Activated naive CD4-positive, alpha-beta T cell treated with Interleukin-2 at 50 U/mL for 16 hours (primary cell): ENCODE measurements at places on chromosomes 11 and 22.

DNA sequence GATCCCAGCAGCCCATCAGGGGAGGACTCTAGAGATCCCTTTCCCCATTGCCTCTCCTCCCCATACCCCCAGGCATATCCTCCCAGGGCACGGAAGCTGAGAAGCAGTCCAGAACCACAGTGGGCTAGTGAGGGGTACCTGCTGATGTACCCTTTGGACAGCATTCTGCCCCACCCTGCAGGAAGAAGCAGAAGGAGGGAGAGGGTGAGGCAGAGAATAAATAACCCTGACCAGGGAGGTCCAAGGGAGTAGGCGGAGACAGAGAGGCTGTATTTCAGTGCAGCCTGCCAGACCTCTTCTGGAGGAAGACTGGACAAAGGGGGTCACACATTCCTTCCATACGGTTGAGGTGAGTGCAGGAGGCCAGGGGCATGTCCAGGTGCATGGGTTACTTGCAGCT is at the start of gene OR51E1:
OR51E1 (plus strand) TSS at position 301 of the 400 bp plus-strand sequence. CDS start 8,545 bp downstream, outside the sequence.
- no peak for DNase-seq

DNA sequence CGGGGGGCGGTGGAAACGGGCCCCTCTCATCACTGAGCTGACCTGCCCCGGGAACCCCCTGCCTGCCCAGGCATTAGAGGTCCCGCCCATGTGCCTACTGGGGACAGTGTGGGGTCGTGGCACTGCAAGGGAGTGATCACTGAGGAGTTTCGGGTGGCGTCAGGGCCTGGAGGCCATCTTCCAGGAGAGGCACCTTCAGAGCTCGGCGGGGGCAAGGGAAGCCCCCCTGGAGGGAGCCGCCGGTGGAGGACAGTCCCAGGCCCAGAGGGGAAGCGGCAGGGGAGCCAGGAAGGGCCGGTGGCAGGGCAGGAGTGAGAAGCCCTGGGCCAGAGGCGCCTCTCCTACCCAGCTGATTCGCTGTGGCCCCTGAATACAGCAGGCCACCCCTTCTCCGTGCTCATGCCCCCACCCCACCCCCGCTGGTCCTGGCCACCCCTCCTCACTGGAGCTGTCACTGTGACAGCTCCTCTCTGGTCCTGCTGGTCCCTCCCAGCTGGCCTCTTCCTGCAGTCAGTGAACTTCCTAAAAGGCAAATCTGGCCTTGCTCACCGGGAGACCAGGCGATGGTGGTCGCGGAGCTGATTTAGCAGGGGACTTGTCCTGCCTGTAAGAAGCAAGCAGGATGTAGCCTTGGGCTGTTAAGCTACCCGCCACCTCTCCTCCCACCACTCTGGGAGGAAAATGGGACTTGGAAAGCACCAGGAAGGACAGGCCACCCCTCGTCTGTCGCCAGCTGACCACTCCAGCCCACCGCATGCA is 2.0 kb upstream of the MAPK11 start:
- no peak for DNase-seq

DNA sequence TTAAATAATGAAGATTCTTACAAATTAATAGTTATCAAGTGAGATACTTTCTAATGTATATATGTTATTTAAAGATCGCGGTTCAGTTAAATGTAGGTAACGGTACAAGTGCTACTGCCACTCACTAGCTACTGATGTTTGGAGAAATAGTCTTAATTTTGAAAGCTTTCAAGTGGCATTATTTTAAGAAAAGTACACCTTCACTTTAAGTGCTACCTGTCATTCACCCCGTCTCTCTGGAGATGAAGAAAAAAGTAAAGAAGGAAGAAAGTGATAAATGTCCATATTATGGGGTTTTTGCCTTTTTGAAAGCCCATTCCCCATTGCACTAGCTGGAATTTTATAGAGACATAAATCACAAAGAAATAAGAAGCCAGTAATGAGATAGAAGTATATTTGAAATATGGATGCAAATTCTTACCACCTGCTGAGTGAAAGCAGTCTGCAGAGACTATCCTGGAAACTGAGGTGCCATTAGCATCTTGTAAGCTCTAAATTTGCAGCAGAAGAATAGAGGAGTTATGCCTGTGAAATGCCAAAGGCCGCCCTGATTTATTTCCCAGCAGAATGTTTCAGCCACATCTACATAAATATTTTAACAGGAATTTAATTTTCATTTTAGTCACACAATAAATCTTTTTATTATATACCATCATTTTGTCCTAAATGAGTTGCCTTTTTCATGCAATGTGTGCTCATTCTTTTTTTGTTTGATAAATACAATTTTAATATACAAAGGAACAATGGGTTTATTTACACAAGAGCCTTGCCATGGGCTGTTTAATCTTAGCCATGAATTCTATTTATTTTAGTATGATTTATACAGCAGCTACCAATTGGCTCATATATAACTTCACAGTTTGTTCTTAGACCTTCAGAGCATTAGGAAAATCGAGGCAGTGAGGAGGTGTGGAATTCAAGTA is 489.9 kb upstream of the RAG2 start:
- DNase-seq, result no peak

GRCh38 chr22:22996511-22997261 is 73.6 kb upstream of the GNAZ start:
- no peak for DNase-seq

GRCh38 chr11:36500315-36500721 is 9.8 kb downstream of the TRAF6 start:
- no peak for DNase-seq

DNA sequence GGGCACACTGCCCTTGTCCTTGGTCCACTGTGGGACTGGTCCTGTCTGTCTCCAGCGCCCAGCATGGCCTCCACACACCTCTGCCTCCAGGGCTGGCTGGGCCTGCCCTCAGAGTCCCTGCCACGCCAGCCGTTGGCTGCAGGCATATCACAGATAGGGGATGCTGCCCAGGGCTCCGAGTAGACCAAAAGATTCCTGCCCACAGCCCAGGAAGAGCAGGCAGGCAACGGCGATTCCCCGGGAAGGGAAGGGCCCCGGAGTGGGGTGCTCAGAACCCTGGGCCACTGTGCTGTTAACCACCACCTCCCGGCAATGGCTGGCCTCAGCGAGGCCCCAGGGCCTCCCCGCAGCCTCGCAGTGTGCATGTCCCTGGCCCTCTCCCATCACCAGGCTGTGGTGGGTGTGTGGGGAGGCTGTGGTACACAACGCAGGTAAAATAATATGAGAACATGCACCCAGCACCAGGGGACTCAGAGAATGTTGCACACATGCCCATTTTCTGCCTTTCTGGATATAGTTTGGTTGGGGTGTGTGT is 2.2 kb downstream of the IFITM5 start:
- DNase-seq, result no peak

DNA sequence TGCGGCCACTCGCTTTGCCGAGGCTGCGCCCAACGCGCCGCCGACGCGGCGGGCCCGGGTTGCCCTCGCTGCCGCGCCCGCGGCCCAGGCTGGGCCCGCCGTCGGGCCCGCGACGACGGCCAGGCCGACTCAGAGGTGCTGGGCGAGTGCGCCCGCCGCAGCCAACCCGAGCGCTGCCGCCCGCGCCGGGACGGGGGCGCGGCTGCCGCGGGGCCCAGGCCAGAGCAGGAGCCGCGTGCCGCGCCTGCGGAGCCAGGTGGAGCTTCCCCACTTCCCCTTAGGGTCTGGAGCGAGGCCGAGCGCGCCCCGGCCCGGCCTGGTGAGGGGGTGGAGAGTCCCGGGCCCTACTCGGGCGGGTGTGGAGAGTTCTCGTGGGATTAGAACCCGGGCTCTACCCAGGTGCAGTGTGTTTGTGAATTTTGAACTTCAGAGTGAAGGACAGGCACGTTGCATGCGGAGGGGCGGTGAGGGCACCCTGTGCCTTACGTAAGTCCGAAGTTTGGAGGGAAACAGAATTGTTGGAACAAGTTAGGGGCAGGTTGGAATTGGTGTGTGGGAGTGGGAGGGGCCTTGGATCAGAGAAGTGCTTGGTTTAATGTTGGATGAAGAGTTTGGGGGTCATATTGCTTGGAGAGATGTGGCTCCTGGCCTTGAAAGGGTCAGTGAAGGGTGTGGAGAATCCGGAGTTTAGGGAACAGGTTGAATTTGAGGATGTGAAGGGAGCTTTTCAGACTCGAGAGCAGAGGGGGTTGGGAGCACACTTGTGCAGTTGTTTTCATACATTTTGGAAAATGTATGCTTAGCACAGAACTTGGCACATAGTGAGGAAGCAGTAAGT is 697 bp downstream of the RNF169 start:
- DNase-seq, result peak; percentile 60

- DNase-seq, result no peak
Observed at GRCh38 chr22:21736948-21737347, 1.4 kb upstream of the YPEL1 start.
